ENCODE measurements at places on chromosomes 12 and 14.
A peak's percentile ranks its signal among the peaks of the same experiment; 100 is the strongest.

DNA sequence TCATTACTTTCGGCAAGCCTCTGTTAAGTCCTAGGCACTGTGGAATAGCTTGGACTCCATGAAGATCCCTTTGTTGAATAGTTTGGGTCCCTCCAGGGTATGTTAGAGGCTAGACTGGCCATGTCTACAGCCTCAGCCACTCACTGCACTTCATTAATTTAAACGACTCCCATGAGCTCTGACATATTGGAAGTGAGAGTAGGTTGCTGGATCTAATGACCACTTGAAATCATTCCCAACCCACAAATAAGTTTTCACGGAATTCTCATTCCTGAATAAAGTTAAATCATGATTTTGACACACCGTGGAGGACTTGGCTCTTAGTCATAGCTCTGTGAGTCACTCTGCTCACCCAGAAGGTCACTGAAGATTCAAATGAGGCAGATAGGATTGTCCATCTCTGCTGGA, 21.4 kb upstream of the APPL2 start:
- DNase-seq, result no peak

- DNase-seq, result no peak
Observed at GRCh38 chr12:17097674-17098073, 491.7 kb upstream of the LMO3 start.

DNA sequence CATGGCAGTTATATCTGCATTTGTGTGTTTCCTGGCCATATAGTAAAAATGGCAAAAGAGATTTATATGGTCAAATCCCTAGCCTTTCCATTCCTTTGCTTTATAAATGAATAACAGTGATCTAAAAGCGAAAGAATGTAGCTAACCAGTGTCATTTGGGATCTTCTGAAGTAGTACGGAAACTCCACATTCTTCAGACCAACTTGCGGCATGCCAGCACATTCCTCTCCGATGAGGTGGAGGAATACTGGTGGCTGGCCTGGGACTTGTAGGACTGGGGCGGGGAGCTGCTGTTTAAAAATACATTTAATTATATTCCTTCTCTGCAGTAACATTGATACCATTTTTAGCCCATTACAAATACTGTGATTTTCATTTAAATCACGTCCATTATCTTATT, 85.3 kb downstream of the SAMD4A start:
- DNase-seq, result no peak

DNA sequence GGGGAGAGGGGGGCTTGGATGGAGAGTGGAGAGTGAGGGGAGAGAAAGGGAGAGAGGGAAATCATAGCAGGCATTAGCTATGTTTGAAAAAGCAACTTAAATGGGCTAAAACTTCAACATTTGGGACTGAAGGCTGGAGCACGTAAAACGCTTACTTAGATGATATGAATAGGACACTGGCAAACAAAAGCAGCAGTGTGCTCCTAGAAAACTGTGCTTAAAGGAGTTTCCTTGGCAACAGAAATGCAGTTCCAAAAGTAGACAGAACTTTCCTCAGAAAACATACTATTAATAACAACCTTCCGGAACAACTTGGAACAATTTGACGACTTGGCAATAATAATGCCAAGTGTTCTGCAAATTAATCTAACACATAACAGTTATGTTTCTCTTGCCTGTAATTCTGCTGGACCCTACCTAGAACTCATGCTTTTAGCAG, 235.5 kb upstream of the NPAS3 start:
- no peak for DNase-seq

DNA sequence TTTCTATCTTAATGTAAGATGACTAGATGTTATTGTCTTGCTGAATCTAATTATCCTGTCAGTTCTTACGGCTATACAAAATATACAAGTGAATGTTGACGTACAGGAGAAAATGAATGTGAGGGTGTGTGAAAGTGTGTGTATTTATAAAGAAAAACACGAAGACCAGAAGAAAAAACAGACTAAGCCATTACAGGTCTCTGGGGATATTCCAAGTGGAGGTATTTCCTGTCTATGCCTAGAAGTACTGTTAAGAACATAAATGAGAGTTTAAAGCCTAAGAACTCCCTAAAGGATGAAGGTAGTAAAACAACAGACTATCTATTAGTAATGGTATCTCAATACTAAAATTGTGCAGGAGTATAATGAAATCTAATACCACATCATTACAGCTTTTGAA, 7.6 kb downstream of the MDM1 start:
- DNase-seq, result no peak

GRCh38 chr12:99978152-99978551, 6.6 kb downstream of the ANKS1B start:
- DNase-seq, result no peak

DNA sequence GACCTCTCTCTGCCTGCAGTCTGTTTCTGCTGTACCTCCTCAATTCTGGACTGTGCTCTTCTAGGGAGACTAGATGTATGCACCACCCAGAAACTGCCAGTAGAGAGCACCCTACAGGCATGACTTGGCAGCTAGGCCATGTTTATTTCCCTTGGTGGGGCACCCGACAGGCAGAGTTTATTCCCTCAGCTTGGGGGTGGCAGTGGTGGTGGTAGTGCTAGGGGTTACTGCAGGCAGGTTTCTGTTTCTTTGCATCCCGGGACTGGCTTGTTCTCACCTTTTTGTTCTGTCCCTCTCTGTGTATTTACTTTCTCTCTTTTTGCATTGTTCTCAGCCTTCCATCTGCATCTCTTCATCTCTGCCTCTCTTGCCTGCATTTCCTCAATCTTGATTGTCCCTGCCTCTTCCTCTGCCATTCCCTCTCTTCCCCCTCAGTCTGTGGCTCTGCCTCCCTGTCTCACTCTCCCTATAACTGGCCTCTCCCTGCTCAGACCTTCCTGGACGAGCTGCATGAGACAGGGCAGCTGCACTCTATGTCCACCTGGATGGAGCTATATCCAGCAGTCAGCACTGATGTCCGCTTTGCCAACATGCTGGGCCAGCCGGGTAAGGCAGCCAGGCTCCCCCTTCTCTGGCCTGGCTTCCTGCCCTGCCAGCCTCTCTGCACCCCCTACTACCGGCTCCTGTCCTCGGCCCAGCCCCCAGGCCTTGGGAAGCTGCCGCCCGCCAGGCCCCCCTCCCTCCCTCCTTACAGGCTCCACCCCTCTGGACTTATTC, 13.8 kb downstream of the PRPF40B start:
- peak; percentile 27 for DNase-seq

Measured in T-cell (primary cell).